Natural killer cell (primary cell): ENCODE measurements at places on chromosomes 2 and 18. TPM values are rescaled to one million over a fixed set of nuclear protein-coding genes. Genes with fewer than 3 reads are reported as not detected.

GRCh38 chr2:233165895-233166661 lies 85.4 kb upstream of the ATG16L1 start:
- peaks cover 58% of the 10 kb centered on the region for H3K4me1 ChIP-seq
- H3K4me3 ChIP-seq = no peak overlapping the region
- H3K36me3 ChIP-seq = peaks cover 80% of the 10 kb centered on the region
- peak; percentile 44 for DNase-seq
- no peaks in the 10 kb centered on the region for H3K27me3 ChIP-seq
- H3K27ac ChIP-seq = peak overlapping the region; percentile 64

GRCh38 chr2:220533485-220533884 lies 906.1 kb downstream of the SLC4A3 start:
- no peaks in the 10 kb centered on the region for H3K4me1 ChIP-seq
- H3K27ac ChIP-seq = no peak overlapping the region
- H3K36me3 ChIP-seq = no peaks in the 10 kb centered on the region
- no peak overlapping the region for H3K4me3 ChIP-seq
- no peaks in the 10 kb centered on the region for H3K27me3 ChIP-seq

DNA sequence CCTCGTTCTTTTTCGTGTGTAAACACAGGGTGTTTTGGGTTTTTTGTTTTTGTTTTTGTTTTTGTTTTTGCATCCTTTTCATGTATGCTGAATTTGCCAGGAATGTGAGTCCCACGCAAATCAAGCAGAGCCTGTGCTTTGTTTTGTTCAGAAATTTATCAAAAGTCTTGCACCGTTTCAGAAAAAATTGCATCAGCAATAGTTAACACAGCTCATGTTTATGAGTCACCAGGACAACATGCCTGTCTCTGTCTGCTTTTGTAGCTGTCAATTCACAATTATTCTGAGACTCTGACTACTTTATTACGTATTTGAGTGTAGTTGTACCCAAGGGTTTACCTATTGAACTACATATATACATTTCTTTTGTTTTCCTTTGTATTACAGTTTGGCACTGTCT lies 38.3 kb downstream of the MRPL44 start:
- no peak overlapping the region for H3K4me3 ChIP-seq
- no peak overlapping the region for H3K27ac ChIP-seq
- no peaks in the 10 kb centered on the region for H3K4me1 ChIP-seq

DNA sequence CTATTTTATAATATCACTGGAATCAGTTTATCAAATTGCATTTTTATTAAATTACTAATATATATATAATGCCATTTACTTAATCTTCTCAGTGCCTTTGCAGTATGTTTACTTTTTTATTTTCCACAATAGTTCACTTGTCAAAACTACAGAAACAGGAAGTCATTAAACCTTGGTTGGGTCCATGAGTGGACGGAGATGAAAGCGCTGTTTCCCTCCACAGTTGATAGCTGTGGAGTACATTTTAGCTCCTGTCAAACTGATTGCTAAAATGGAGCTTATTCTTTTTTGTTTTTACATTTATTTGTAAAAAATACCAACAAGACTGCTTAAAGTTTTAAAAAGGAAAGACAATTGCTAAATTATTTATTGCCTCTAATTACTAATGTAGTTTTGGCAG lies 19.2 kb downstream of the MFF start:
- DNase-seq = no peak
- no peaks in the 10 kb centered on the region for H3K27me3 ChIP-seq
- no peak overlapping the region for H3K27ac ChIP-seq
- H3K36me3 ChIP-seq = peaks cover 47% of the 10 kb centered on the region
- no peak overlapping the region for H3K4me3 ChIP-seq
- H3K4me1 ChIP-seq = no peaks in the 10 kb centered on the region

DNA sequence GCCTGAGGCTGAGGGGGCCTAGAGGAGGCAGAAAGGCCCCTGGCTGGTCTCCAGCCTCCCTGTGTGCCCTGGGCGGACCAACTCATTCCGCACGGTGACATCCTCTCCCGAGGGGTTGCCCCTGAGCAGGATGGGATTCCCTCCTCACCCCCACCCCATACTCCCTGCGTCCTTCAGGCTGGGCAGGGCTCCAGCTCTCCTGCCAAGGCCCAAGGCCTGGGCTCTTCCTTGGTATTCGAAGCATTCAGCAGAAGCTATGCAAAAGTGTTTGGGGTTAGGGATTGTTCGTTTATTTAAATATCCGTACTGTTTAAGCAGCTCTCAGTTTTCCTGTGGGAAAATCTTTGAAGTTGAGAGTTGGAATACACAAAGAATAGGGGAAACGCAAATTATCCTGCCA lies 113.1 kb upstream of the RAB12 start:
- H3K27me3 ChIP-seq = no peaks in the 10 kb centered on the region
- H3K4me1 ChIP-seq = no peaks in the 10 kb centered on the region
- no peaks in the 10 kb centered on the region for H3K36me3 ChIP-seq
- no peak overlapping the region for H3K4me3 ChIP-seq
- no peak for DNase-seq

DNA sequence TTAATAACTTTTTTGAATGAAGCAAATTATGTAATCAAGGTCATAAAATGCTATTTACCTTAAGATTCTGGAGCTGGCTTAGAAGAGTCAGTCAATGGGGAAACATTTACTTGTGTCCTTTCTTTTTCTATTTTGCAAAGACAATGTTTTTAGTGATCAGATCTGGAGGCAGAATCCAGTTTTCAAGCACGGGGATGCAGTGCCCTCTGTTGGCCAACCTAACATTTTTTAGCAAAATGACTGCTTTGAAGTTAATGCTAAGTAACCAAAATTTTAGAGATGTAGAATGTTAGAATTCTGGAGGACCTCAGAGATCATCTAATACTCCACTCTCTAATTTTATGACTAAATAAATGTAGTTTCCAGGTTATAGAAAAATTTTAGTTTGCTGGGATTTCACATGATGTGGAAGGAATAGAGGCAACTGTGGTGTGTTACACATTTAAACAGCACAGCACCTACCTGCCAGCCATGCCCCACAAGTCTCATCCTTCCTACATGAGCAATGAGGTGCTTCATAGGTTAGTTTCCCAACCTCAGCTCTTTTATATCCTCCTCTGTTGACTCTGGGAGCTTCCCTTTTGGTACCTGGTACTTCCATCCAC lies 23.6 kb upstream of the SLC9A4 start:
- no peak overlapping the region for H3K4me3 ChIP-seq
- DNase-seq = peak; percentile 55
- H3K4me1 ChIP-seq = peaks cover 11% of the 10 kb centered on the region
- H3K27ac ChIP-seq = no peak overlapping the region
- peaks cover 82% of the 10 kb centered on the region for H3K36me3 ChIP-seq

- H3K36me3 ChIP-seq = no peaks in the 10 kb centered on the region
- no peak overlapping the region for H3K4me3 ChIP-seq
- no peak overlapping the region for H3K27ac ChIP-seq
- peaks cover 11% of the 10 kb centered on the region for H3K4me1 ChIP-seq
Measured at GRCh38 chr18:22544626-22545025, 126.9 kb upstream of the CTAGE1 start.

DNA sequence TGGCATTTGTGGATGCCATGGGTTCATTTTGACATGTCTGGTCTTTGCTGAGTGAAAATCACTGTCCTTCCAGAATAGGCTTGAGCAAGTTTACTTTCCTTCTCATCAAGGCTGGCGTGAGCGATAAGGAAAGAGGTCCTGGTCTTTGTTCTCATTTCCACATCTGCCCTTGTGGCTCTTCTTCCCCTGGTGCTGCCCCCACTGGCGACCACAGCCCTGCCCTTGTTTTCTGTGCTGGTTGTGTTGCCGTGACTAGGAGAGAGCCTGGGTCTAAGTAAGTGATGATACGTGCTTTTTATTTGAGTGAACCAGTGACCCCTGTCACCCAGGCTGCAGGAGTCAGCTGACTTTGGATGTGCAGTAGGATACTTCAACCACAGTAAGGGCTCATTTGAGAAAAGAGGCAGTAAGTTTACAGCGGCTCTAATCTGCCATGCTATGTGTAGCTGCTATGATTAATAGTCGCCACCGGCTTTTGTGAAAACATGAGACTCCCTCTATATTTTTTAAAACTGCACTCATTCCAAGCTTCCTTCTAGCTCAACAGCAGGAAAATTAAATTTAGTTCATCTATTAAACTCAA lies 441.7 kb downstream of the RNF144A start:
- H3K4me3 ChIP-seq = no peak overlapping the region
- H3K36me3 ChIP-seq = no peaks in the 10 kb centered on the region
- no peak overlapping the region for H3K27ac ChIP-seq
- no peaks in the 10 kb centered on the region for H3K4me1 ChIP-seq

- no peaks in the 10 kb centered on the region for H3K27me3 ChIP-seq
- no peaks in the 10 kb centered on the region for H3K36me3 ChIP-seq
- H3K27ac ChIP-seq = no peak overlapping the region
Measured at GRCh38 chr2:233597522-233597921, 19.9 kb upstream of the UGT1A8 start.

DNA sequence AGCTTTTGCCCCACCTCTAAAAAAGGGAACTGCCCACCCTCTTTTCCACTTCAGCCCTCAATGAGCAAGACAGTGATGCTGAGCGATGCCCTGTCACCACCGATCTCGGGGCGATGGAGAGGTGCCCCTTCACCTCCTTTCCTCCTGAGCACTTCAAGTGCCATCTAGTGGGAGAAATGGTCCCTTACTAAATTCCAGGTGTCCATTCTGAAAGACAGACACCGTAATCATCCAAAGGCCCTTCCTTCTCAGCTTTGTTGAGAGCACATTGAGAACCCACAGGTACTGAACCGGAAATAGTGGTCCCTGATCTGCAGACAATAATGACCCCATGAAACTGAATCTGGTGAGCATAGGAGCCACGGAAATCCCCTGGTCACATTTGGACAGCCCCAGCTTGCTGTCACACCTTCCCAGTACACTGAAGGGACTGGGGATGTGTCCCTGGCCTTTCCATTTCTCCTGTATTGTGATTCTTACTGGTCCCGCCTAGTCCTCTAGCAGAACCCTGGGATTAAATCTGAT lies 38.5 kb downstream of the KCTD18 start:
- no peaks in the 10 kb centered on the region for H3K27me3 ChIP-seq
- H3K36me3 ChIP-seq = no peaks in the 10 kb centered on the region
- H3K4me3 ChIP-seq = no peak overlapping the region
- peak; percentile 73 for DNase-seq
- H3K27ac ChIP-seq = no peak overlapping the region
- peaks cover 7% of the 10 kb centered on the region for H3K4me1 ChIP-seq

- no peak for DNase-seq
- no peaks in the 10 kb centered on the region for H3K4me1 ChIP-seq
- no peak overlapping the region for H3K27ac ChIP-seq
- no peak overlapping the region for H3K4me3 ChIP-seq
- no peaks in the 10 kb centered on the region for H3K27me3 ChIP-seq
Measured at GRCh38 chr2:46411985-46412384, 67.4 kb upstream of the TMEM247 start.

LHCGR gene
- not detected for total RNA-seq

ZNF521 gene
- total RNA-seq = 0.19 TPM

UGT1A6 gene
- not detected for total RNA-seq

RAB27B gene
- total RNA-seq = 24.0 TPM
